CD8-positive, alpha-beta memory T cell (primary cell): ENCODE measurements at places on chromosomes 4 and X.

GRCh38 chr4:45629717-45630116, 494.1 kb downstream of the GABRG1 start:
- no peak for DNase-seq

DNA sequence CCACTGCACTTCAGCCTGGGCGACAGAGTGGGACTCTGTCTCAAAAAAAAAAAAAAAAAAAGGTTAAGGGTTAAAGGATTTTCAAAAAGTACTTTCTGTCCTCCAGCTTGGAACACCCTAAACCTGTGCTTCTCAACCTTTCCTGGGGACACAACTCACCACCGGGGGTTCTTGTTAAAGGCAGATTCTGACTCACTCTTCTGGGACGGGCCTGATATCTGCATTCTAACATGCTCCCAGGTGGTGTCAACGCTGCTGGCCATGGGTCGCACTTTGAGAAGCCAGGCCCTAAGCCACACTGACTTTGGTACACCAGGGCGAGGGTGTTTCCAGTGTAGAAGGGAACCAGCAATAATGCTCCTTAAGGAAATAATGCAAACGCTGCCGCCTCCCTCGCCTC, 46.1 kb downstream of the AFAP1 start:
- DNase-seq = no peak

GRCh38 chr4:82776925-82777542, 21.6 kb downstream of the SCD5 start:
- no peak for DNase-seq

DNA sequence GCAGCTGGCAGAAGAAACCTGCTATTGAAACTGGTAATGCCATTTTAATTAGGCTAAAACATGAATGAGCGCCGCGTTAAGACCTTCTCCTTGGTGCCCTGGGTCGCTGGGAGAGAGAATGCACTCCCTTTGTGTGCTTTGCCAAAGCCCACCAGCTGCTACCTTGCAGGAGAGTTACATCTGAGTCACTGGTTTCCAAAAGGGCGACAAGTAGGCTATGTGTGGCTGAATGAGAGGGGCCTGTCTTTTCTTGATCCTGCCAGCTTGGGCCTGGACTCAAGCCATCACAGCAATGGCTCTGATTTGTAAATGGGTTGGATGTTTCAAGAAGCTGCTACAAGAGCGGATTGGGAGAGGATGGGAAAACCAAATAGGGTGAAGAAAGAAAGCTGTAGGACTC, 81.5 kb downstream of the NHS start:
- no peak for DNase-seq

- peak; percentile 67 for DNase-seq
Observed at GRCh38 chrX:129759576-129760061, 20.1 kb upstream of the SASH3 start.

GRCh38 chrX:118976599-118977340, 2.4 kb downstream of the LONRF3 start:
- peak; percentile 47 for DNase-seq

DNA sequence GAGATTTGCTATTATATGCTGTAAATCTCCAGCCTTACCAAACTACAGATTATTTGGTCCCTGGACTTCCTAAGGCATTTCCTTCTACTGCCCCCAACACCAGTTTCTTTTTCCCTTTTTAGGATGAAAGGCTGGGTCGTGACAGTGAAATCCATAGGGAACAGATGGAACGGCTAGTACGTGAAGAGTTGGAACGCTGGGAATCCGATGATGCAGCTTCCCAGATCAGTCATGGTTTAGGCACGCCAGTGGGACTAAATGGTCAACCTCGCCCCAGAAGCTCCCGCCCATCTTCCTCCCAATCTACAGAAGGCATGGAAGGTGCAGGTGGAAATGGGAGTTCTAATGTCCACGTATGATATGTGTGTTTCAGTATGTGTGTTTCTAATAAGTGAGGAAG, 67.9 kb downstream of the PKD2 start:
- no peak for DNase-seq

DNA sequence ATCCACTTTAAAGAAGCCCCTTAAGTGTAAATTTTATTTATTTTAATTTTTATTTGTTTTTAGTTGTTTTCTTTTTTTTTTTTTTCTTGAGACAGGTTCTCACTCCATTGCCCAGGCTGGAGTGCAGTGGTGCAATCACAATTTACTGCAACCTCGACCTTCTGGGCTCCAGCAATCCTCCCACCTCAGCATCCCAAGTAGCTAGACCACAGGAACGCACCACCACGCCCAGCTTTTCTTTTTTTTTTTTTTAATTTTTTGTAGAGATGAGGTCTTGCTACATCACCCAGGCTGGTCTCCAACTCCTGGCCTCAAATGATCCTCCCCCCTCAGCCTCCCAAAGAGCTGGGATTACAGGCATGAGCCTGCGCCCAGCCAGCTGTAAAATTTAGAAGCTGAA, 6.0 kb downstream of the SAT1 start:
- no peak for DNase-seq

DNA sequence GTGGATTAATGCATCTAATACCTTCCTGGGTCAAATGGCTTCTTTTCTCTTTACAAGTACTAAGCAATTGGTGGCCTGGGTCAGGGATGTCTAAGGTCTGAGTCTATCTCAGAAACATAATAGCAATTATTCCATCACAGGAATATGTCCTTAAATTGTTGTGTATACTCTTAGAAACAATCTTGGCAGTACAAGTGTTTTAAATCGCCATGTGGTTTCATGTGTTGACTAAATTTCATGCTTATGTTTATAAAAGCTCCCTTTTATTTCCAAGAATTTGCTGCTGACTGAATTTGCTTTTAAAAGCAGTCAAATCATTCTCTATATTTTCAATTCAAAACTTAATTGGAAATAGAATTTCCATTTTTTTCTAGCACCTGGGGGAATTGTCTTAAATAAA, 125.3 kb upstream of the PACRGL start:
- no peak for DNase-seq

DNA sequence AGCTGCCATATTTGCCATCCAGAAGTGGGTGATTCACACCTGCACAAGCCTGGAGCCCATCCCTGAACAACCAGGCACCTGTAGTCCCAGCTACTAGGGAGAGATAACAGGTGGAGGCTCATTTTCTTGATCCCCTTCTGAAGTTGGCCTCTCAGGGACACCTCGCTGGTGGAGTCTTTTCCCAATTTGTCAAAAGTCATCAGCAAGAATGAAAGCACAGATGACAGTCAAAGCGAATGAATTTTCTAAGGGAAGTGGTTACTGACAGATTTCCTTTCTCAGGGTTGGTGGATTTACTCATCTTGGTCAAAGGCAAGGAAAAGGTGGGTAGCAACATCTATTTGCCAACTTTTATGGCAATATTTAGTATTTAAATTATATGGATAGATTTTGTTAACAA, 36.5 kb downstream of the FGFBP1 start:
- DNase-seq = no peak

DNA sequence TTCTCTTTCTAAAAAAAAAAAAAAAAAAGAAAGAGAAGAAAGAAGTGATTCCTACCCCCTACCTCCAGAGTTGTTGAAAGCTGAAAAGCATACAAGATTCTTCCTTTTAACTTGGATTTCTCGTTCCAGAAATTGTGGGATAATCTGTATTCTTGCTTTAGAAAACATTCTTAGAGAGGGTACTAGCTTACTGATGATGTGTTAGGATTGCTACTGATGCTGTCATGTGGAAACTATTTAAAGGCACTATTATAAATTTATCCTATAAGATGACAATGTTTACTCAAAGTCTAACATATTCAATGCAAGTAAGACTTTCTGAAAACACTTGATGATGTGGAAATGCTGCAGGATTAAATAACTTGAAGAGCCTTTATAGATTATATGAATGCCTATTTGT, 204.0 kb upstream of the PUDP start:
- no peak for DNase-seq

DNA sequence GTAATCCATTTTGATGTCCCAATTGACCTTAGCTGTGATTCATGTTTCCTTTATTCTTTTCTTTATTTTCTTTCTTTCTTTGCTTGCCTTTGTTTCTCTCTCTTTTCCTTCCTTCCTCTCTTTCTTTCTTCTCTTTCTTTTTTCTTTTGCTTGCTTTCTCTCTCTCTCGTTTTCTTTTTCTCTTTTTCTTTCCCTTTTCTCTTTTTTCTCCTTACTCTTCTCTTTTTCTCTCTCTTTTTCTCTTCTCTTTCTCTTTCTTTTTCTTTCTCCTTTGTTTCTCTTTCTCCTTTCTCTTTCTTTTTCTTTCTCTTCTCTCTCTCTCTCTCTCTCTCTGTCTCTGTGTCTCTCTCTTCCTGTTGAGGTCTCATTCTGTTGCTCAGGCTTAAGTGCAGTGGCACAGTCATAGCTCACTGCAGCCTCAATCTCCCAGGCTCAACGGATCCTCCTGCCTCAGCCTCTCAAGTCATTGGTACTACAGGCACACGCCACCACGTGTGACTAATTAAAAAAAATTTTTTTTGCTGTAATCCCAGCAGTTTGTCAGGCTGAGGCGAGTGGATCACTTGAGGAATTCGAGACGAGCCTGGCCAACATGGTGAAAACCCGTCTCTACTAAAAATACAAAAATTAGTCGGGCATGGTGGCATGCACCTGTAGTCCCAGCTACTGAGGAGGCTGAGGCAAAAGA, 8.0 kb upstream of the DHRSX start:
- DNase-seq = no peak

DNA sequence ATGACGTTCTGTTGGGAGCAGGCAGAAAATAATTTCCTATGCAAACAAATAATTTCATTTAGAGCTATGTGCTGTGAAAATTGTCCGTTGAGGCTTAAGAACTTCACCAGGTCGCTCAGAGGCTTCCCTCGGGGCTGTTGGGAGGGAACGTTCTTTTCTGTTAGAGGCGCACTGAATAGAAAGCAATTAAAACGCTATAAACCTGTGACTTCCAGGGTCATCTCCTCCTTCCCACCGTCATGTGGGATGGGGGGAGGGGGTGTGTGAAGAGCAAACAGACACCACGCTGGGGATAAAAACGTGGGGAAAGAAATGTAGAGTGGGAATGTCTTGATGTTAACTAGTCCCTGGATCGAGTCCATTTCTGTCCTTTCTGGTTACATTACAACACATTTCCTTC, 35.2 kb upstream of the ZNF518B start:
- DNase-seq = no peak

DNA sequence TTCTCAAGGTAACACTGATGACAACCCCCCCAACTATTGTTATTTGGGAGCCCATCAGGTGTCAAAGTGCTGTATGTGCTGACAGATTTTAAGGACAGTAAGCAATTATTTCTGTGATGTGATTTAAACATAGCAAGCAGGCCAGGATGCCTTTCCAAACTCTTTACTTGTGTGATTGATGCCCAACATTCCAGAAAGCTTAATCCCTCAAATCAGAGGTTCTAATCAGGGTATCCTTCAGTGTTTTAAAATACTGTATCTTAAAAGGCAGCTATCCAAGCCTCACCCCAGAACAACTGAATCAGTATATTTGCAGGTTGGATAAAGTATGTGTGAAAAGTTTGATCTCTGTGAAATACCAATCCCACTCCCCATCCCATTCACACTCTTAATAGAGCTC, 119.7 kb downstream of the GASK1B start:
- DNase-seq = no peak

DNA sequence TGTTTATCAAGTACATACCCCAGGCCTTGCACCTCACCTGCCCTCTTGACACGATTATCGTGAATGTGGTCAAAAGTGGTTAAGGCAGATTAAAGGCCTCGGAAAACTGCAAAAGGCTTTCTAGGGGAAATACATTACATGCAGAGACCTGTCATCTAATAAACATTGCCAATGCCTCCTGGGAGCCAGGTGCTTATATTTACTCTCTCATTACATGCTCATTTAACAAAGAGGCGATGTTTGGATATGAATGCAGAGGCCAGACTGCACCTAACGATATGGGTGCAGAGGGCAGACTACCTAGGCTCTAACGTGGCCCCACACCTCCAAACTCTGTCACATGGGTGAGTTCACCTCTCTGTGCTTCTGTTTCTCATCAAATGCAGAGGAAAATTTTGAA, 14.5 kb downstream of the CRMP1 start:
- no peak for DNase-seq

DNA sequence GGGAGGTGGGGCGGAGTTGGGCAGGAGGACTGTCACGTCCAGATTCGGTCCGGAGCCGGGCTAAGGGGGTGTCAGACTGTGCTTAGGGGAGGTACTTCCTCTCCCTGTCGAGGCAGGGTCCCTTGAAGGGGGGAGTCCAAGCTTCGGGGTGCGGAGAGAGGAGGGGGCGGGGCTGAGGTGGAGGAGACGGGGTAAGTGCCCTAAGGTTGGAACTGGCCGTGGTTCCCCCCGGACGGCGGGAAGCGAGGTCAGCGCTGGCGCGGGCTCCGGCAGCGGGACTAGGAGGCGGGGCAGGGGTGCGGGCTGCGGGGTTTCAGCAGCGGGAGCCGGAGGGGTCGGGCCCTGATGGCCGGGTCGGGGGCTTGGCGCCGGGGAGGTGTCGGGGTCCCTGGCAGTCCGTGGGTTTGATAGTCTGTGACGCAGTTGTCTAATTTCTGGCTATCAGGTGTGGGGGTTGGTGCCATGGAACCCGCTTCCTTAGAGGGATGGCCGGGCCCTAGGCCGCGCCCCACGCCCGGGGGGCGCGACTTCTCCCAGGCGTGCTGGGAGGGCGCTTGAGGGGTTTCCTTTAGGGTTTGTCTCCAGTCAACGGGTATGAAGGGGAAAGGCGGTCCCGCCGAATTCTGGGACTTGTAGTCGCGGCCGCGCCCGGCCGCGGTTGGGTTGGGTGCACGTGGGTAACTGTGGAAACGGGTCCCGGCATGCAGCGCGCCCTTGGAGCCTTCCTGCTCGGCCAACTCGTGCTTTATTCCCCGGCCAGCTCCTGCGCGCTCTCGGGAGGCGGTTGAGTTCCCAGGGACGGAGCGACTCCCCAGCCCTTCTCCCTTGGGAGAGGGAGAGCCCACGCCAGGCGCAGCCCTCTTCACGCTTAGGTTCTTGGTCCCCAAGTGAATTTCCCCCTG, 1.5 kb downstream of the DCUN1D4 start:
- peak; percentile 77 for DNase-seq

DNA sequence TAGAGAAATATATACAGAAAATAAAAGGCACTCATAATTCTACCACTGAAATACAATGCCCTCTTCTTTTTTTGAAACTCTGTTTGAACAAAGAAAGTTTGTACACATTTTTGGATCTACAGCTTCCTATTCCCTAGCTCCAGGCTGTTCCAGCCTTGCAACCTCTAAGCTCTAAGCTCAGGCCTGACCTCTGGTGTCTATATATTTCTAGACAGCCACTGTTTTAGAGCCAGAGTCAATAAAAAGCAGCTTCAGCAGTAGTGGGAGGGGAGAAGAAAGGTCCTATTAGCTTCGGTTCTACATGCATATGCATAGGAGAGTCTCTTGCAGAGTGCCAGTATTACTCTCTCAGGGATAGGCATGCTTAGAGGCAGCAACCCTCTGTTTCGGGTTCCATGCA, 39.7 kb downstream of the CLDN2 start:
- DNase-seq = no peak
